Activated naive CD4-positive, alpha-beta T cell (primary cell): ENCODE measurements at places on chromosomes 3 and 15.

DNA sequence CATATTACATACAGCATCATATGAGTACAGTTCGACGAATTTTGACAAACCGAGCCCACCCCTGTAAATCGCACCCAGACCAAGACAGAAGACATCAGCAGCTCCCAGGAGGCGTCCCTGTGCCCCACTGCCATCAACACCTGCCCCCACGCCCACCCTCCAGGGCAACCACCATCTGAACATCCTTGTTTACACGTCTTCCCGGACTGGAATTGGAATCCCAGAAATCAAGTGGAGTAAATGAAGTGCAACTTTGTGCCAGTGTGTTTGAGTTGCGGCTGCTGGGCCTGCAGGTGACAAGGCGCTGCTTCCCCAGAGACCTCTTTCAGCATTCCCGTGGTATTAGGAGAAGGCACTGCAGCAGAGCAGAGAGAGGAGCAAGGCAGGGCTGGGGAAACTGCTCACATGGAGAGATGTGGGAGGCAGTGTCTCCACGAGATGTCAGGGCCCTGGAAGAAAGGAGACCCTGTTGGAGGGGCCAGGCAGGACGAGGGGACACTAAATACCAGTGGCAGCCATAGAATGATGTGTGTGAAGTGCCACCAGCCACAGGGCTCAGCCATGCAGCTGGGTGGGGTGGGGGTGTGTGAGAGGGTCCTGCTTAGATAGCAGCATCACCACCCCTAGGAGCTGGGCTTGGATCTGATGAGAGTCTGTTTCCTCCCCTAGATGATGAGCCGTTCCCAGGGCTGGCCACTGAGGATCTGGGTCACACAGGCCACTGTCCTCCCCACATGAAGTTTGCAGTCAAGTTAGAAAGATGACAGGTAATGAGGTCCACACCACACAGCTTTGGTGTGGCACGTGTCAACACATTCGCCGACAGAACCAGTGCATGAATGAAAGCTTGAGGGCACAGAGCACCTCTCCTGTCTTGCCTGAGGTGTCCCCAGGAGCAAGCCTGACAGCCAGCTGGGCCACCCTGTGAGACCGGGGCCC lies 33.4 kb upstream of the PCSK6 start:
- no peak for DNase-seq

- no peak for DNase-seq
These were observed 137.2 kb upstream of the SUCLG2 start for GRCh38 chr3:67791620-67792019.

GRCh38 chr3:70647094-70647493 lies 334.7 kb upstream of the MDFIC2 start:
- no peak for DNase-seq

- no peak for DNase-seq
These were observed 36.6 kb downstream of the TJP1 start for GRCh38 chr15:29785642-29786041.

DNA sequence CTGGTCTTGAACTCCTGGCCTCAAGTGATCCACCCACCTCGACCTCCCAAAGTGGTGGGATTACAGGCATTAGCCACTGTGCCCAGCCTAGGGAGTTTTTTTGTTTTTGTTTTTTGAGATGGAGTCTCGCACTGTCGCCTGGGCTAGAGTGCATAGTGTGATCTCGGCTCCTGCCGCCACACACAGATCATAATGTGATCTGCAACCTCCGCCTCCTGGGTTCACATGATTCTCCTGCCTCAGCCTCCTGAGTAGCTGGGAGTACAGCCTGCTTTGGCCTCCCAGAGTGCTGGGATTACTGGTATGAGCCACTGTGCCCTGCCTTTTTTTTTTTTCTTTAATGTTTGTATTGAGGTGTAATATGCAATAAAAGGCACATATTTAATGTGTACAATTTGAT lies 78.2 kb downstream of the SMAD3 start:
- no peak for DNase-seq

DNA sequence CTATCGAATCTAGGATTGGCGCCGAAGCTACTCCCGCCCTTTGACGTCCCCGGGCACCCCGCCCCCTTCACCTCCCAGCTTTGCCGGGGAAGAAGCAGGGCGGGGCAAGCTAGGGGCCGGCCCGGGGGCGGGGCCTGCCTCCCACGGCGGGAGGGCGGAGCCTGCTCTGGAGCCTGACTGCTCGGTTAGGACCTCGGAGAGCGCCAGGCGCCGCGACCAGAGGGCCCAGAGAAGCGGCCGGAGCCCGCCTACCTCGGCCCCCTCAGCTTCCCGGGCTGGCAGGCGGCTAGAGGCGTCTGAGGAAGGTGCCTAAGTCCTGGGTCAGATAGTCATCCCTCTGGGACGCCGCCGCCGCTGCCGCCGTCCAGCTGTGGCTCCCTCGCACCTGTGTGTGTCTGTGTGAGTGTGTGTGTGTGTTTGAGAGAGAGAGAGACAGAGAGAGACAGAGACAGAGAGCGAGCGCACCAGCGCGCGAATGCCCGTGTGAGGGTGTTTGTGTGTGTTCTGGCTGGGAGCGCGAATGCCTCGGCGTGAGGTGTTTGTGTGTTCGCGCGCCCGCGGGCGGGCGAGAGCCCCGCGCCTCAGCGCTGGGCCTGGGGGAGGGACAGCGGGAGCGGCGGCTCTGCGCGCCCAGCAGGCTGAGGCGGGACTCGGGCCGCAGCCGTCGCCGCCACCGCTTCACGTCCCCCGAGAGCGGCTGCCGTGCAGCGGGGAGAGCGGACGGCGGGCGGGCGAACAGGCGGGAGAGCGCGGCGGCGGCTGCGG lies at the start of gene STXBP5L:
Gene STXBP5L, plus strand, starts transcription at position 176 of the 765 bp plus-strand sequence. CDS start 1,374 bp downstream, outside the sequence.
- DNase-seq = no peak

GRCh38 chr3:183212096-183212495 lies 41.0 kb upstream of the B3GNT5 start:
- no peak for DNase-seq

GRCh38 chr3:17028363-17028762 lies 143.6 kb downstream of the PLCL2 start:
- DNase-seq = no peak

DNA sequence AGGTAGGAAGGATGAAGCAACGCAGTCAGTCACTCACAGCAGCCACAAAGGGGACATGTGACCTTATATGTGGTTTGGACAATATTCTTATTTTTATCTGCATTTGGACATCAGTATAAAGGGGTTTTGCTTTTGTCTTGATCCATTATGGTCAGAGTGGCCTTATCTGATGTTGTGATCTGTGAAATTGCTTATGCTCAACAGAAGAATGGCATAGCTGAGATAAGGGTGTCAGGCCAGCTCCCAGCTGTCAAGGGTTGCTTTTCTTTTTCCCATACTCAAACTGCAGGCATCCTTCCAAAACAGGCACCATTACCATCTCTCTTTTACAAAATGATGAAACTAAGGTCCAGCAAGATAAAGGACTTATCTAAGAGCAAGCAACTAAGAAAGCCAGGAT lies 28.1 kb downstream of the DCLK3 start:
- DNase-seq = no peak

GRCh38 chr15:39498629-39499028 lies 82.2 kb upstream of the THBS1 start:
- no peak for DNase-seq

- no peak for DNase-seq
These were observed 1165.1 kb downstream of the ROBO2 start for GRCh38 chr3:78204977-78205376.

DNA sequence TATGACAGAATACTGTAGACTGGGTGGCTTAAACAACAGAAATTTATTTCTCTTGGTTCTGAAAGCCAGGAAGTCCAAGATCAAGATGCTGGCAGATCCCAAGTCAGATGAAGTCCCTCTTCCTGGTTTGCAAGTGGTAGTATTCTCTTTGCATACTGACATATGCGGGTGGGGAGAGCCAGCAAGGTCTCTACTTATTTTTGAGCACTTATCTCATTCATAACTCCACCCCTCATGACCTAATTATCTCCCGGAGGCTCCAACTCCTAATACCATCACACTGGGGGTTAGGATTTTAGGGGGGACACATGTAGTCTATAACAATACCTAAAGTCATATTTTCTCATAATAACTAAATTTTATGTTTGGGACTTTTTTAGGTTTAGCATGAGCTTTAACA lies 65.3 kb downstream of the BLM start:
- no peak for DNase-seq

- DNase-seq = no peak
These were observed 17.4 kb upstream of the TRMT10C start for GRCh38 chr3:101544161-101544850.

GRCh38 chr3:129061023-129061887 lies 676 bp downstream of the GP9 start:
- no peak for DNase-seq

GRCh38 chr3:174480767-174481166 lies 378.4 kb upstream of the NAALADL2 start:
- DNase-seq = no peak

- DNase-seq = no peak
These were observed 44.5 kb upstream of the PDZRN3 start for GRCh38 chr3:73669260-73669659.

DNA sequence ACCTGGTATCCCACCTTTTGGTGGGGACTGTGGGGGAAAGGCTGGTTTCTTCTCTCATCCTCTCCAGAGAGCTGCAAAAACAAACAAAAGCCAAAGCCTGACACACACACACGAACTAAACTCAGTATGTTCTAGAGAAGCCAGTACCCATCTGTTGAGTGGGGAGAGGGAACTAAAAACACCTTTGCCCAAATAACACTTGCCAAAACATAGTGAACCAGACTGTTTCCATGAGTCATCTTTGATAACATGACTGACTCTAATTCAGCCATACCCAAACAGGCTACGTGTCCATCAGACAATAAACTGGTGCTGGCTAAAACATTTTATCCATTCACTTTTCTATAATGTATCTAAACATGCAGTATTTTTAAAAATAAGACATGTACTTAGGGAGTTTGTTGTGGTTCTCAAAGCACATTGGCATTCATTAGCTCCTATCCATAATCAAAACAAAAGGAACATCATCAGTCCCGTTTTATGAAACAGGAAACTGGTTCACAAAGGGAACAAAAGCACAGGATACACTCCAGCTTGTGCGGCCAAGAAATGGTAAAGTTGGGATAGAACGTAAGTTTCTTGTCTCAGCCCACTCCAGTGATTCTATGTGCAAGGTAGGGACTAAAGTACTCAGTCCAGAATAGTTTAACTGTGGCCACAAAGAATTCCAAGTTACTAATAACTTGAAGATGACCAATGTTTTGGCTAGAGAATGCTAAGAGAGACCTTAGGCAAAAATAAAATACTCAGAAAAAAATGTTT lies 16.1 kb downstream of the LYSMD2 start:
- no peak for DNase-seq

DNA sequence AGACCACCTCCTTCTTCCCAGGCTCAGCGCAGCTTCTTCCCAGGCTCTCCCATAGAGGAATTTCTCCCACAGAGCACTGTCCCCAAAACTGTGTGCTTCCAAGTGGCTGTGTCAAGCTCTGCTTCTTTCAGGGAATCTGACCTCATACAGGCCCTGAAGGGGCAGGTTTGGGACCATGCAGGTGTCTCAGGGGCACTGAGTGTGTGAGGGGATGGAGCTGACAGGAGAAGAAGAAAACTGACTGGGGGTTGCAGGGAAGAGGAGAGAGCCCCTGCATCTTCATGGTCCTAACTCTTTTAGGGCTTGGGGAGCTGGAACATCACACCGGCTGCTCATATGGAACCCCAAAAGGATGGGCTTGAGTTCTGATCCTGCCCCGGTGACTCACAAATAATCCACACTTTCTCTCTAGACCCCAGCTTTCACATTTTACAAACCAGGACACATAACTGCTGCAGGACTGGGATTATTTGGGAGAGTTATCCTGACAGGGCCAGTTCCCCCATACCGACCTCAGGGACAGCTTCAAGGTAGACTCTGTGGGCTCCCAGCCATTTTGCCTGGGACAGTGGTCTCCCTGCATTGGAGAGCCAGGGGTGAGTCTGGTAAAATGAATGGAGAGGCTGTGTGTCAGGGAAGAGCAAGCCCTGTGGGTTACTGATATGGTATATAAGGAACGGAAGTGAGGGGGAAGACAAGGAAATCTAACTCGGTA lies 316.1 kb downstream of the TLE3 start:
- DNase-seq = no peak

DNA sequence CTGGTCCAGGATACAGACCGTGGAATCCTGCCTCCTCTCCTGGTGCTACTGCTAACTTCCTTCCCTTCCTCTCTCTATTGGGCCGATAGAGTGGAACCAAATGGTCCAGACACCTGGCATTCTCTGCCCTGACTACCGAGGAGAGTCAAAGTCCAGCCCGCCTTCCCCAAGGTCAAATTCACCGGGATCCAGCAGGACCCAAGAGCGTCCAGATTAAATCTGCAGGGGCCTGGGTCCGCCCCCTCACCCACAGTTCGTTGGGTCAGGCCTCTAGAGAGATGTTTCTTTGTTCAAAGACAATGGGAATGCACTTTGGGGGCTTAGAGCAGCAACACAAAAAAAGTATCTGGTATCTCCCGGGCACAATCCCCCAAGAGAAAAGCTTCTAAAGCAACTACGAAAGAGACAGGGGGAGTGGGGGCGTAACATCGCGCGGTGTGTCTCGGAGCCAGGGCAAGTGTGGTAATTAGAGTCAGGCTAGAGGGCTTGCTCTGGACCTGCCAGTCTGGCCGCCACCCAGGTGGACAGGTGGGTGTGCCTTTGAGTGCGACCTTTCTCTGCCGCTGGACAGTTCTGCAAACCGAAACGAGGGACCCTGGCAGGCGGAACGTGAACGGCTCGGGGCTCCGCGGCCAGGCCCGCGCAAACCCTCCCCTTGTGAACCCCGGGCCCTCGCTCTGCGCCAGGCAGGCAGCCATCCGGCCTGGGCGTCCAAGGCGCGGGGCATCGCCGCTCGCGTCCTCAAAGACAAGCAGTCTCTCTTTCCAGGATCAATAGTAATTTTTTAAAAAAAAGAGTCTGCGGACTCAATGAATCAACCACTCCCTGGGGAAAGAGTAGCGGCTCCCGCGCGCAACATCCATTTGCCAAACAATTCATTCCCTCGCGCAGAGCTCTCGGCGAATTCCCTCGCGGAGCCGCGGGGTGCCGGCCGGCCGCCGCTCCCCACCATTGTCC lies 806 bp downstream of the KLHL25 start:
- no peak for DNase-seq

DNA sequence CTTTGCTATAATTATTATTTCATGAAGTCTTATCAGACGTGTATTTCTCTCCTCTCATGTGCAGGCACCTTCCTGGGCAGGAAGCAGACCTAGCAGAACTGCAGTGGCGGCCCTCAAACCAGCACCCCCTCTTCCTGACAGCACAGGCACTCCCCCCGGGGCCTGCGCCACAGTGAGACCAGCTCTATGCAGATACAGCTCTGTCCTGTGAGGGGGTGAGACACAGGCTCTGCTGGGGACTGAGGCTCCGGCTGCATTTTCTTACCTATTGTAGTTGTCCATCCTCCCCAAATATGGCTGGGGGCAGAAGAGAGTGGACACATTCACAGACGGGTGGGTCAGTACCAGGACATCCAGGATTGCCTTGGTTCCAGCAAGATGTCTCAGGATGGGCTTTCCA lies 5.0 kb downstream of the CISH start:
- DNase-seq = peak; percentile 27

GRCh38 chr3:72335458-72336095 lies 512.7 kb downstream of the SHQ1 start:
- DNase-seq = no peak

DNA sequence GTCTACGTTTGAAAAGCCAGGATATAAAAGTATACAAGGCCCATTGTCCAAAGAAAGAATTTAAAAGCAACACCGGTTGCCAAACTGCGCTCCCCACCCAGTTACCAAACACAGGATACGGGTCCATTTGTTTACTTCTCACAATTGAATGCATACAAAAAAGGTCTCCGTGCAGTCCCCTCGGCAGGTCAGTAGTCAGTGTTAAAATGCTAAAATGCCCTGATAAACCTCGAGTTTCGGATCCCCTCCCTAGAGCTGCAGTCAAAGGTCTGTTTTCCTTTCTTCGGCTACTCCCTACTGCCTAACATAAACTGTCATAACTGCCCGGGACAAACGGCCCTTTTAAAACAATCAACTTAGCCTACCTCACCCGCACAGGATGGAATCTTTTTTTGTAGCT lies 534.6 kb downstream of the FOXP1 start:
- DNase-seq = no peak
